Aorta (tissue), 5 donors: ENCODE measurements at places on chromosomes 11 and 22.

DNA sequence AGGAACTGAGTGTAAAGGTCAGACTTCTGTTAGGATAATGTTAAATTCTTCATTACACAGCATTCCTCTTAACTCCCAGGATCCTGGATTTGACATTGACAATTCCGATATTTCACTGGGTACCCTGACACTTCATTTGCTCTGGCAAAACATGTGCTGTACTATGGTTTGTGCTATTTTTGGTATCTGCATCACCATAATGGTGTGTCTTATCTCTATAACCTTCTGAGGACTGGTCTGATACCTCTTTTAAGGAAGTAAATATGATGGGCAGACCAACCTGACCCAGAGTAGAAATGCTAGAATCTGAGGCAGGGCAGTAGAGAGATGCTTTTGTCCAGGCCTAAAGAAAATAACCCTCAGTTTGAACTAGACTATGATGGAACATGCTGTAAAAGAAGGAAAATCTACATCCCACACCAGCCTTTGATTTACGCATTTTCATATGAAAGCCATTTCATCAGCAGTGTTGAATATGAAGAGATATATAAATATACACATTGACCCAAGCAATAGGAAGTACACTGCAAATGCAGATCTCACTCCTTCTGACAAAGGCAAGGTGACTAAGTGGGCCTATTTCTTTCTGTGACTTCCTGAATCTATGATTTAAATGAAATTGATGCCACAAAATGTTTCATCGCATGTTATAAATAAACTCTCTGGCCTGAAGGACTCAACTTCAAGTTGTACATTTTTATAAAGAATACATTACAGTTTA, 966.7 kb downstream of the DLG2 start:
- H3K4me3 ChIP-seq = no peak overlapping the region
- no peaks in the 10 kb centered on the region for H3K27me3 ChIP-seq
- no peaks in the 10 kb centered on the region for H3K4me1 ChIP-seq

- peak overlapping the region; percentile 20 for H3K27ac ChIP-seq
- H3K36me3 ChIP-seq = no peaks in the 10 kb centered on the region
- no peaks in the 10 kb centered on the region for H3K27me3 ChIP-seq
- DNase-seq = peak; percentile 88
- H3K4me3 ChIP-seq = no peak overlapping the region
Measured at GRCh38 chr11:469684-470560, 19.8 kb downstream of the PTDSS2 start.

DNA sequence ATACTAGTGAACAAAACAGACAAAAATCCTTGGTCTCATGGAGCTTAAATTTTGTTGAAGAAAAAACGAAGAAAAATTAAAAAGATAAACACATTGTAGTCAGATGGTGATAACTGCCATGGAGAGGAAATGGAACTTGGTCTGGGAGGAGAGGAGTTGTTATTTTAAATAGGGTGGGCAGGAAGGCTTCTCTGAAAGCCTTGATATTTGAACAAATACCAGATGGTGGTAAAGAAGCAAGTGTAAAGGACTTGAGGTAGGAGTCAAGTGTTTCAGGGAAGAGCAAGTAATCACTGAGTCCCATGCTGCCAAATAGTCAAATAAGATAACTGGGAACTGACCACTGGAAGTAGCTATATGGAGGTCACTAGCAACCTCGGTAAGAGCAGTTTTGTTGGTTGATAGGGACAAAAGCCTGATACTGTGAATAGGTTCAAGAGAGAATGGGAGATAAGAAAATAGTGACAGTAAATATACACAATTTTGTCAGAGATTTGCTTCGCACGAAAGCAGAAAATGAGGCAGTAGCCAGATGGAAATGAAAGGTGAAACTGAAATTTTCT, 55.1 kb downstream of the SESN3 start:
- H3K27me3 ChIP-seq = no peaks in the 10 kb centered on the region
- no peak overlapping the region for H3K27ac ChIP-seq
- no peaks in the 10 kb centered on the region for H3K36me3 ChIP-seq

GRCh38 chr11:61198361-61198760, 5.0 kb upstream of the PGA3 start:
- no peaks in the 10 kb centered on the region for H3K4me1 ChIP-seq
- H3K4me3 ChIP-seq = no peak overlapping the region
- no peaks in the 10 kb centered on the region for H3K36me3 ChIP-seq
- no peak overlapping the region for H3K27ac ChIP-seq

DNA sequence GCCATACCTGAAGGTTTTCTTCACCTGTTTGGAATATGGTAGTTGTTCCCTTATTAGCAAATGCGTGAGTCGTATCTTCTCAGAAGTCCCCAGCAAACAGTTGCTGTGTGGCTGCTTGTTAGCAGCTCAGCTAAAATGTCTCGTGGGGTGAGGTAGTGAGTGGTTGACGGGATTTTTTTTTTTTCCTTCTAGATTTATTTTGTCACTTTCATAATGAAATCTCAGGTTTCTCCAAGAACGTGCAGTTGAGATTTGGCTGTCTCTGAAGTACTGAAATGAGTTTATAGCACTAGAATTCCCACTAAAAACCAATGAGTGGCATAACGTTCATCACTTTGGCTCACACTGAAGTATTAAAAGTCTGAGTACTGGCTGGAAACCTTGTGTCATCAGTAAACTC, 16.8 kb downstream of the RCN1 start:
- H3K27ac ChIP-seq = no peak overlapping the region
- DNase-seq = no peak
- peaks cover 4% of the 10 kb centered on the region for H3K36me3 ChIP-seq
- H3K27me3 ChIP-seq = no peaks in the 10 kb centered on the region
- no peaks in the 10 kb centered on the region for H3K4me1 ChIP-seq
- no peak overlapping the region for H3K4me3 ChIP-seq
